Posterior cingulate gyrus (tissue), 11 donors: ENCODE measurements at places on chromosomes 5 and 9.

GRCh38 chr5:73005886-73006285 is 50.0 kb downstream of the FCHO2 start:
- no peak for DNase-seq

DNA sequence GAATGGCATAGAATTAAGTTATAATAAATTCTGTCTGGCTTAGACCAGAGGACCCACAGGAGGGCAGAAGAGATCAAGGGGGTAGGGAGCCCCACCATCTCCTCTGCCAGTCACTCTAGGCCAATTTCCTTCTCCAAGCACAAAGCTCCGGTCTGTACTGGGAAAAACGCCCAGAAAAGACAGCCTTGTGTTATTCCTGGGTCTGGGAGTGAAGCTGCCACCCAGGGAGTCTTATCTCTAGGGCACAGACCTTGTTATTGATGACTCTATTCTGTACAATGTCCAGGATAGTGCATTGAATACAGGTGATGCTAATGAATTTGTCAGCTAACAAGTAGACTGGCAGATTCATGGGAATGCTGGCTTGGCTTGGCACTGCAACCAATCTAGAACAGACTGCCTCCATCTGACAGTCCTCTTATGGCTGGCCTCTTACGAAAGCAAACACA is 60.7 kb downstream of the MED27 start:
- DNase-seq: no peak

DNA sequence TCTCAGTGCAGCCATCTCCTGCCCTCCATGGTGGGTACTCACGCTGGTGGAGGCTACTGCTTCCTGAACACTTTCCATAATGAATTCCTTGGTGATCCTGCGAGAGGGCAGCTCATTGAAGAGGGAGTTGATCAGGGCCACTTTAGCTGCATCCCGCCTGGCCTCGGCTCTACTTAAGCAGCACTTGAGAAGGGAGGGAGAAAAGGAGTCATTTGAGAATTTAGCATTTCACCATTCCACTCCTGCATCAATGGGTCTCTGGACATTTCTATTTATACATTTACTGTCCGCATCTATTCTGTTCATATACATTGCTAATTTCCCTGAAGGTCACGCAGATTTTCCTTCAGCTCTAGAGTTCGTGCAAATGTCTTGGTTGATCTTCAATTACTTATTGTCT is 35.1 kb downstream of the LIX1 start:
- DNase-seq: no peak

DNA sequence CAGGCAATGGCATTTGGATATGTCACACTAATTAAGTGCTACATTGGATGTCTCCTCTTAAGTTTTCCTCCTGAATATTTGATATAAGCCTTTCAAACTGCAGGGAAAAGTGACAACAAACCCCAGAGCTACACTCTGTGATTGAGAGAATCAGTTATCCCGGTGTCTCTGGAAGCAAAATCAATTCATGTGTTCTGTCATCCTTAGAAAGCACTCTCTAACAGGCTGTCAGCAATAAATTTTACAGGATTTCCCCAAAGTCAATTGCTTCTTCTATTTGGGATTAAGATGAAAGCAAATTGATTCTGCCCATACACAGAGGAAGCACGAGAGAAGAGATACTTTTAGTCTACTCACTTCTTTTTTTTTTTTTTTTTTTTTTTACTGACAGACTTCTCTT is 332.4 kb downstream of the CDH18 start:
- no peak for DNase-seq

DNA sequence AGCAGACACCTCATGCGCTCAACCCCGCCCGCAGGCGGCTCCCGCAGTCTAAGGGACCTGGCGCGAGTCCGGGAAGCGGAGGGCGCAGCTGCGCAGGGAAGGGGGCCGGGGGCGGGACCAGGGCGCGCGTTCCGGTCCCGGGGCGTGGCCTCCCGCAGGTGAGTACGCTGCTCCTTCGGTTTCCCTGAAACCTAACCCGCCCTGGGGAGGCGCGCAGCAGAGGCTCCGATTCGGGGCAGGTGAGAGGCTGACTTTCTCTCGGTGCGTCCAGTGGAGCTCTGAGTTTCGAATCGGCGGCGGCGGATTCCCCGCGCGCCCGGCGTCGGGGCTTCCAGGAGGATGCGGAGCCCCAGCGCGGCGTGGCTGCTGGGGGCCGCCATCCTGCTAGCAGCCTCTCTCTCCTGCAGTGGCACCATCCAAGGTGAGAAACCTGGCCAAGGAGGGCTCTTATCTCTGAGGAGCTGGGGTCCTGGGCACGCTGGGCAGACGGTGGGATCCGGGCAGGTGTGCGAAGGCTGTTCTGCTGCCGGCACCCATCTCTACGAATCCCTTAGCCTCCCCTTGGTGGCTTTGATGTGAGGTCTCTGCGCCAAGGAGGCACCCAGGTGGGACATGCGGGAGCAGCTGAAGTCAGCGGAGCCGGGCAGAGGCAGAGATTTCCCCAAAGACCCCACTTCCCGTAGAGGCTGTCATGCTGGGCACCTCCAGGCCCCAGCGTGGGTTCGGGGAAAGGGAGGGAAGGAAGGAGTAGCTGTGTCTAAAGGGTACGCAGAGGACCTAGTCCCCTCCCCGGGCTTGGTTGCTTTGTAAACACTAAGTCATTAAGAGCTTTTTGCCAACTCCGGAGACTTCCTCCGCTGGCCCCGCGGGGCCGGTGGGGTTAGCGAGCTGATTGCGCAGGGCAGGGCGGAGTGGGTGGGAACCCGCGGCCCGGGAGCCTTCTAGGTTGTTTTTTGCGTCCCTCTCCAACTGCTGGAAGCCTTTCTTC is at the start of gene F2RL1:
Gene F2RL1, plus strand, starts transcription at position 187 of the 988 bp plus-strand sequence. Its CDS starts 153 bp downstream, at position 340.
- DNase-seq: peak; percentile 19

DNA sequence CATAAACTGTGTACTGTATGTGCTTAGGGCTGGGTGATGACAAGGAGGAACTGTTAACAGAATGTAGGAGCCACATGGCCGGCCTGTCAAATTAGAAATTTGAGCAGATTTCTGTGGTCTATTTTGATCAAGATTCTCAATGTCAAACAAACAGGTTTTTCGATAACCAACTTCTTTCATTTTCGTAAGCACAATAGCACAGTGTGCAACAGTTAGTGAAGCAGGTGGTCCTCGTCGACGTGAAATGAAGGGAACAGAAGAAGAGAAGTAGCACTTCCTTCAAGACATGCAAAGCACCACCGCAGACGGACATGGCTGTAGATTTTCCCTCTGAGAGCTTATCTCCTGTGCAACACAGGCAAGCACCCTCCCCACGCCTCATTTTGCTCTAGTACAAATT is 252.1 kb downstream of the CRB2 start:
- no peak for DNase-seq

- no peak for DNase-seq
Observed at GRCh38 chr5:5202321-5202720, 62.2 kb downstream of the ADAMTS16 start.

DNA sequence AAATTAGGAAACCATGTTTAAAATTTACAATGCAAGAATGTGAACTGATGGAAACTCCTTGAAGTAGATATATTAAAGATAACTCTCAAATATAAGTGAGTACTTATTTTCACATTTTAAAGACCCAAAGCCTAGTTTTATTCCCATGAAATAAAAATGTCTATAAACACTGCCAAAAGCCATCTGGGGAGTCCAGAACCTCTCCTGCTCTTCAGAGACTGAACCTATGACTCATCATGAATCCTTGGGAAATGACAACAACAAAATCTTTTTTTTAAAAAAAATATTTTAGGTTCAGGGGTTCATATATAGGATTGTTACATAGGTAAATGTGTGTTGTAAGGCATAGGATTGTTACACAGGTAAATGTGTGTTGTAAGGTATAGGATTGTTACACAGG is 33.8 kb upstream of the FYB1 start:
- no peak for DNase-seq

DNA sequence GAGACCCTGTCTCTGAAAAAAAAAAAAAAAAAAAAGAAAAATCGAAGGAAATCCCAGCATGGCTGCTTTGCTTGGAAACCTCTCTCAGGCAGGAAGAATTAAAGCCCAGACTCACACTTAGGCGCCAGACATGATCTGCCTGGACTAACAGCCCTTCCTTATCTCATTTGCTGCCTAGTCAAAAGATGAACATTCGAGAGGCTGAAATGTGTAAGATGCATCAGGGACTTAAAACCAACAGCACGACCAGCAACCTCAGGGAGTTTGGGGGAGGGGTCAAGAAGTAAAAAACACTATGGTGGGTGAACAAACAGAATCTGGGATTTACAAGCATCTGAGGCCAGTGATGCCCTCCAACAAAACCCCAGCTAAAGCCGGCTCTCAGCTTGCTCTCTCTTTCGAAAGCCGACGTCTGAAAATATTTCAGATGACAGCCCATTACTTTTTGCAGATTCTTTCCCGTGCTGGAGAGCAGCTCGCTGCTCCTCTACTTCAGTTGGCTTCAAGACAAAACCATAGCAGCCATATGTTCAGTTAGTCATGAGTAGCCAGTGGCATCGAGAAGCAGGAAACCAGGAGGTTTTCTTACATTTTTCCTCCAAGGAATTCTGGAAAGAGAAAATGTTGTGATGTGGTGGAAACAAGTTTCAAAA is 249.9 kb downstream of the MARCHF11 start:
- DNase-seq: no peak

DNA sequence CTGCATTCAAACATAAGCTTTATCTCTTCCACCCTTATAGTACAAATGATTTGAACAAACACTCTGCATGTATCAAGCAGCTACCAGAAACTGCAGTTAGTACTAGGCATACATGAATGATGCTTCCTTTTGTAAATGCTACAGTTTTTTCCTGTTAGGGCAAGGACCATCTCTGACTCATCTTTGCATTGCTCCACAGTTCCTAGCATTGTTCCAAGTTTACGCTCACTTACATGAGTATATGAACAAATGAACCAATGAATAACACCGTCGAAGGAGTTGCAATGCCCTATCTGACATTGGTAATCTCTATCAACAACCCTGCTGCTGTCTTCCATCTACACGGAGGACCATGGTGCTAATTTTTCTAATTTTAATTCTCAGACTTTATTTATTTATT is 2.1 kb upstream of the ALDH7A1 start:
- DNase-seq: no peak

- DNase-seq: no peak
Observed at GRCh38 chr5:43540746-43541145, 16.1 kb downstream of the PAIP1 start.

DNA sequence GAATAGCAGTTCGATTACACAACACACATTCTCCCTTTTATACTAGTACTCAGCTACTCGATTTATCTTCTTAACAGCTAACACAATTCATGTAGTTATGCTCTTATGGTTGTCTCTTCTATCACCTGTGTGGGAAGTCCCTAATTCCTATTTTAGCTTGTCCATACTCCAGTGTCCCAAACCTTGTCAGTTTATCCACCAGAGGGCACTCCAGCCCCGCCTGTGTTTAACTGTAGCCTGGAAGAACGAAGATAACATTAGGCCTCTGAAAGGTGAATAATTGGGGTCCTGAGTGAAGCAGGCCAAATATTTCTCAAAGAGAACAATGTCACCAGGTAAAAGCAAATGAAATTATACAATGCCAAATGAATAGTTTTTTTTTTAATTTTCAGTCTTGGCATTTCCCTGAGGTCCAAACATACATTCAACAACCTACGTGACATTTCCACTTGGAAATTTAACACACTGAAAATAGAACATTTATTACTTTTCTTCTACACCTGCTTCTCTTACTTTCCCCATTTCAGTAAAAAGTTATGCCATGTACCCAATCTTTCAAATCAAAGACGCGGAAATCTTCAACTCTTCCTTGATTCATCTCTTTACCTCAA is 560.7 kb downstream of the HTR1A start:
- DNase-seq: peak; percentile 85

GRCh38 chr9:129750013-129750638 is 2.7 kb downstream of the PTGES start:
- no peak for DNase-seq

- DNase-seq: no peak
Observed at GRCh38 chr5:135203019-135203418, 169.0 kb upstream of the PITX1 start.

- no peak for DNase-seq
Observed at GRCh38 chr5:81817980-81818379, 67.1 kb upstream of the SSBP2 start.

DNA sequence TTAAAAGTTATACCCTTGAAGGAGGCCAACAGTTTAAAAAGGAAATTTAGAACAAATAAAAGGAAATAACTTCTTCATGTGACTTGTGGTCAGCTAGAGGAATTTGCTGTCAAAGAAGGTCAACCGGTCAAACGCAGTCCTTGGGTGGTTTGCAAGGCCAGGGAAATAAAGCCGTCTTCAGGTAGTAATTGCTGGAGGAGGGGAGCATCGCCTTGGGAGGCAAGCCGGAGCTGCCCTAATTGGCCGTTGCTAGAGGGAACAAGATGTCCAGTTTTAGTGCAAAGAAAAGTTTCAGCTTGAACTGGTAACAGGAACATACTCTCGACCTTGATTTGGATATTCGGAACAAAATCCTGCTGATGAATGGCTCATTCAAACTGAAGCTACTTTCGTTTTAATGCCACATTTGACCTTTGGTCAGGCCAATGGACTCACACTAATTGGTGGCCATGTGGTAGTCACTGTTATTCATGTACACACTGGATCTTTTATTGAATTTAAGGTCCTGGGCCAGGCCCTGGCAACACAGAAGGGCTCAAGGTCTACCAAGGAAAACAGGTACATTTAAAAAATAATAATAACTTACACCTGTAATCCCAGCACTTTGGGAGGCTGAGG is 47.0 kb upstream of the MYO10 start:
- no peak for DNase-seq

DNA sequence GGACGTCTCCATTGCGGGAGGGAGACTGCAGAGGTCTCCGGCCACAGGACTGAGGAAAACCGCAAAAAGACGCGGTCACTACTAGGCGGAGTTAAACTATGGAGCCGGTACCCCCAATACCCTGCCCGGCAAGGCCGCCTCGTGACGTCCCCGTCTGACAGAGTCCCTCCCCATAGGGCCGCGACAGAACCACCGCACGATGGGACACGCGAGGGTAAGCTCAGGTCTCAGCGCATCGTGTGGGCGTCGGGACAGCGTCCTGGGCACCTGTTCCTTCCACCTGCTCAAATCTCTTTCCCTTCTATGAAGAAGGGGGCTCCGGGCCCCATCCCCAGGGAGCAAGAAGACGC is 35.2 kb upstream of the GLDC start:
- DNase-seq: peak; percentile 53

DNA sequence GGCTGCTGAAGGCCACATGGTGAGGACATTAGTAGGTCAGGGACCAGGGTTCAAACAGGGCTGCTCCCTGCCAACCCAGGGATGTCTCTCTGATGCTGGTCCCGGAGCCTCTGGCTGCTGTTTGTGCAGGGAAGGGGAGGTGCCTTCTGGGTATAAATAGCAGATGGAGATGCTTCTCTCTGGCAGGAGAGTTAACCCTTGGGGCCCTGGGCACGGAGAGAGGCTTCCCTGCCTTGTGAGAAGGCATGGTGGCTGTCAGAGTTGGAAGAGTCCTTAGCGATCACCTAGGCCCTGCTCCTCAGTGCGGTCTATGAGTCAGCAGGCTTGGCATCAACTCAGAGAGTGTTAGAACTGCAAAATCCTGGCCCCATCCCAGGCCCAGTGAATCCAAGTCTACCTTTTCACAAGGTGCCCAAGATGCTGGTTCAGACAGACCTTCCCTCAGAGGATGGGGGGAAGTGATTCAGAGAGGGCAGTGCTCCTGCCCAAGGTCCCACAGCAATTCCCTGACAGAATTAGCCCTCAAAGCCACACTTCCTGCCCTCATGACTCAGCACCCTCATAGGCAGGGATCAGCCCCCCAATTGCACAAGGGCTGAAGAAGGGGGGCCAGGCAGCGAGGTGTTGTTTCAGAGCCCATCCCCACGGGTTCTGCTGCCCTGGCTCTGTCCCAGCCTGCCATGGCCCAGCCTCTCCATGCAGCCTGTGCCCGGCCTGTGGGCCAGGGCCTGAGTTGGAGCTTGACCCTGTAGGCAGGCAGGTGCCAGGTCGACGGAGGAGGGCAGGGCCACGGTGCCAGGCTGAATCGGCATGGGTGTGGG is 25.6 kb downstream of the CAMK2A start:
- DNase-seq: peak; percentile 84
